Stimulated activated CD4-positive, alpha-beta T cell treated with anti-CD3 and anti-CD28 coated beads, TNF-alpha, amount 100 ng/mL, for 4 hours (primary cell): ENCODE measurements at places on chromosomes 2 and 18.

- no peak for DNase-seq
Observed at GRCh38 chr2:2748399-2749205, 417.5 kb upstream of the MYT1L start.

DNA sequence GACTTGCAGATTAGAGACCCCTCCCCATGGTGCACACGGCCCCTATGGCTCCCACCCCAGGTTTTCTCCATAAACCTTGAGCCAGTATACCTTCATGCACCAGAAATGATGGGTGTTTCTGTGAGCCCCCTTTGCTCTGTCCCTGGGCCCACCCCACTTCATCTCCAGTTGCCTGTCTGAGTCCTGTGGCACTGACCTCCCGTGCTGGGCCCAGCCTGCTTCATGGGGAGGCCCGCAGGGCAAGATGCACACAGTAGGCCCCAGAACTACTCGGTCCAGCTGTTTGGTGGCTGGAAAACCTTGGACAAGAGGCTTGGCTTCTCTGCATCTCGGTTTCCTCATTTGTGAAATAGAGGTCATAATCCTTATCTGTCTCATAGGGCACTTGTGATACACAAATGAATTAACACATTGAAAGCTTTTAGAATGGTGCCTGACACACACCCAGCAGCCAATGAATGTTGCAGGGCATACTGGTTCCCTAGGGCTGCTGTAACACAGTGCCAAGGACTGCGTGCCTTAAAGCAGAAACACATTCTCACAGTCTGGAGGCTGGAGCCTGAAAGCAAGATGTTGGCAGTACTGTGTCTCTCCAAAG is 58.4 kb downstream of the SH3BP4 start:
- DNase-seq, result no peak

GRCh38 chr18:22856870-22857269 is 76.3 kb upstream of the RBBP8 start:
- no peak for DNase-seq

DNA sequence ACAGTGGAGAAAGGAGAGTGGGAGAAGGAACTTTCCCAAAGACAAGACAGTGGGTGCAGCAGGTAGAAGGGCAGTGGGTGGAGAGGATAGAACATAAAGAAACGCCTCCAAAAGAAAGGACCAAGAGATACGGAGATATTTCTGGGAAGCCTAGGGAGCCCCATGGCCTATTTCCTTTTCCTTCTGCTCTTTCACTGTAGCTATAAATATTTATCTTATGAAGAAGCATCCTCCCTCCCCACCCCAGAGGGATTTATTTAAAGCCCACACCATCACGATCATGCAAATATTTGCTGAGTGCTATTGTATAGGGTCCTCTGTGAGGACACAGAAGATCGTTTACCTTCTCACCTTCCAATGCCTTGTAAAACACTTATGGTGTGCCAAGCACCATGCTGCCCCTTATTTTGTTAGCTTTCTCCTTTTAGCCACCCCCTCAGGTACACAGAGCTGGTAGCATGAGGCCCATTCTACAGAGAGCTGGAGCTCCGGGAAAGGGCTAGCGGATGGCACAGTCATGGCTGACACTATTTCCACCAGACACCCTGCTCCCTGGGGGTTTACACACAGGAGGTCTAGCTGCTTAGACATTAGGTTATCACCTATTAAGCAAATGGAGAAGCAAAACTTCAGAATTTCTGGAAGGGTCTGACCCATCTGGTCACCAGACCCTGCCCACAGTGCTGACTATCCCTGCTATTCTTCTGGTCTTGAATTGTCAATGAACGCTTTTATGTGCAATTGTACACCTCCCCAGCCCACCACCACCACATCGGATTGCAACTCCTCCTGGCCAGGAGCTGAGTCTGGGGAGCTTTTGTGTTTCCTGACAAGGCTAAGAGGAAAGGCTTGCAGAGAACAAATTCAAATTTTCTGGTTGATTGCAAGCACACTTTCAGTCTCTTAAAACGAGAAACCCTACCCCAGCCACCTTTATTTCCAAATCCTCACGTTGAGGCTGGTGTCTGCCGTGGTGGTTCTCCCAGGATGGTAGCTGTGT is 91.8 kb upstream of the KLF7 start:
- no peak for DNase-seq

- no peak for DNase-seq
Observed at GRCh38 chr2:136358576-136358975, 240.6 kb upstream of the CXCR4 start.
